ENCODE measurements at places on chromosomes 1 and 21. TPM values are rescaled to one million over a fixed set of nuclear protein-coding genes. Genes with fewer than 3 reads are reported as not detected.

The ZNHIT6 gene
- total RNA-seq = 9.9 TPM

The TARS2 gene
- total RNA-seq = 27.0 TPM

The TEDDM1 gene
- not detected for total RNA-seq

The GPX7 gene
- total RNA-seq = 45.2 TPM

The SPRR1B gene
- total RNA-seq = not detected

The NOTCH2 gene
- total RNA-seq = 197 TPM

The NR5A2 gene
- not detected for total RNA-seq

The COL16A1 gene
- 116 TPM for total RNA-seq

The OR6K3 gene
- total RNA-seq = not detected

The SLC19A2 gene
- 8.9 TPM for total RNA-seq

The AGMAT gene
- 0.99 TPM for total RNA-seq
